ENCODE measurements at places on chromosomes 1 and 21.

DNA sequence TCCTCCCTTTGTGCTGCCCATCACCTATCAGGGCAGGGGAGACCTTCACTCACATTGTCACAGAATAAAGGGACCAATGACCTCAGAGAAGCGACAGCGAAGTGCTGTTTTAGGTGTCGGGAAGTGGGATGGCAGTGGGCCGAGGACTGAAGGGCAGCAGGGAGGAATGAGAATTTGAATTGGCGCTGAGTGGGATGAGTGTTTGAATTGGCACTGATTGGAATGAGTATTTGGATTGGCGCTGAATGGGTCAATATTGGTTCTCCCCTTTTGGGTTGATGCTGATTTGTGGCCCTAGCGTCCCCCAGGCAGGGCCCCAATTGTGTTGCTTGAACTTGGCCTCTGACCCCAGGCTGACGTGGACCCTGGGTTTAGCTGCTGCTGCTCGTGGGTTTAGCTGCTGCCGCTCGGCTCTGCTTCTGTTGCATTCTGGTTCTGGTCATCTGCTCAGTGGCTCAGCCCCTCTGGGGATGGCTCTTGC lies 12.4 kb upstream of the UMODL1 start:
- no peak for DNase-seq

- DNase-seq: no peak
These were observed 647 bp downstream of the S100A8 start for GRCh38 chr1:153389973-153390879.

DNA sequence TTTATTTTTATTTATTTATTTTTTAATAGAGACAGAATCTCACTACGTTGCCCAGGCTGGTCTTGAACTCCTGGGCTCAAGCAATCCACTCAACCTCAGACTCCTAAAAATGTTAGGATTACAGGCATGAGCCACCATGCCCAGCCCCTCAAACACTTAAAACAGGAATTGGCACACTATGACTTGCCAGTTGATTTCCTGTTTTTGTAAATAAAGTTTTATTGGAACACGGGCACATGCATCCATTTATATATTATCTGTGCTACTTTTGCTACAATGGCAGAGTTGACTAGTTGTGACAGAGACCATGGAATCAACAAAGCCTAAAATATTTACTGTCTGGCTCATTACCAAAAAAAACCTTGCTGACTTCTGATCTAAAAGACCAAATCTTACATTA lies 16.0 kb upstream of the YRDC start:
- no peak for DNase-seq

- no peak for DNase-seq
These were observed 63.8 kb downstream of the CLSTN1 start for GRCh38 chr1:9759939-9760338.

DNA sequence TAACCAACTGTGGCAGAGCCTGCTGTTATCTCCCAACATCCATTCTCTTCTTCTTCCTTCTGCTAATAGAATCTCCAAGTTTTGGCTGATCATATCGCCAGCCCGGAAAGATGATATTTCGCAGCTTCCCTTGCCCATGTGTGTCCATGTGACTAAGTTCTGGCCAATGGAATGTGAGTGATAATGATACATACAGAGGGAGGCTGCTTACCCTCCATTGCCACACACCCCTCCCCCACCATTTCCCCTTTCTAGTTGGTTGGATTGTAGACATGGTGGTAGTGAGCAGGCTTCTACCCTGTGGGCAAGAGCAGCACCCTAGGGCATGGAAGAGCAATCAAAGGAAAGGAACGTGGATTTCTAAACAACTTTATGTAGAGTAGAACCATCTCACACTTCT lies 48.8 kb downstream of the SLC9C2 start:
- DNase-seq: no peak

DNA sequence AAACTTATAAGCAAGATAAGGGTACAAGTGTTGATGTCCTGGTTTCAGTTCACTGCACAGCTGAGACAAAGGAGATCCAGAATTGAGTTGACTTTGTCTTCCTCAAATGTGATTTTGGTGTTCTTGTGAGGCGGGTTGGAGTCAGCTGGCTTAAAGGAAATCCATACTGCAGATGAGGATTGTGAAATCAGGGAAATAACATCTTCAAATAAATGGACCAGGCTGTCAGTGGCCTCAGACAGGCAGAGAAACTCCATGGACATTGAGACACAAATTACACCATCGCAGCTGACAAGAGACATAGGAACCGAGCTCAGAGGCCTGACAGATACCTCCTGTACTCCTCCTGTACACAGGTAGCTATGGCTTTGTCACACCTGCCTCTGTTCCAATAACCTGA lies 27.0 kb upstream of the REG4 start:
- DNase-seq: no peak

- DNase-seq: no peak
These were observed 22.2 kb downstream of the KCNN3 start for GRCh38 chr1:154847891-154848290.

All from NCI-H1048 (cell line).